Stimulated activated CD8-positive, alpha-beta memory T cell treated with anti-CD3 and anti-CD28 coated beads, Interleukin-2, amount 100 ng/mL, for 1 hour (primary cell): ENCODE measurements at places on chromosomes 12 and 14.

DNA sequence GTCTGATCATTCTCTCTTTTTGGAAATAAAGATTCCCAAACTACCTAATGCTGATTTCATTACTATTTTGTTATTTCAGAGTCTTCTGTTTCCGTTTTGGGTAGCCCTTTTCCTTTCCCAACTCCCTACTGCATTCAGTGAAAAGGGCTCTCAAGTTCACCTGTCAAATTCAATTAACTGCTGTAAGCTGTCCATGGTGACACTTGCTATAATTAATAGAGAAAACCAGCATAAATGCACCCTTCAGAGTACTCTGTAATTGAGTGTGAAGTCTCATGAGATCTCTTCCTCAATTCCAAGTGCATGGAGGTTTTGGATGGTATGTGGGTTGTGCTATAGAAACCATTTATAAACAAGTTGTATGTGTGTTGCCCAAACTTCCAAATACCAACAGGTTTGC, 187.2 kb downstream of the RPL10L start:
- DNase-seq = no peak

DNA sequence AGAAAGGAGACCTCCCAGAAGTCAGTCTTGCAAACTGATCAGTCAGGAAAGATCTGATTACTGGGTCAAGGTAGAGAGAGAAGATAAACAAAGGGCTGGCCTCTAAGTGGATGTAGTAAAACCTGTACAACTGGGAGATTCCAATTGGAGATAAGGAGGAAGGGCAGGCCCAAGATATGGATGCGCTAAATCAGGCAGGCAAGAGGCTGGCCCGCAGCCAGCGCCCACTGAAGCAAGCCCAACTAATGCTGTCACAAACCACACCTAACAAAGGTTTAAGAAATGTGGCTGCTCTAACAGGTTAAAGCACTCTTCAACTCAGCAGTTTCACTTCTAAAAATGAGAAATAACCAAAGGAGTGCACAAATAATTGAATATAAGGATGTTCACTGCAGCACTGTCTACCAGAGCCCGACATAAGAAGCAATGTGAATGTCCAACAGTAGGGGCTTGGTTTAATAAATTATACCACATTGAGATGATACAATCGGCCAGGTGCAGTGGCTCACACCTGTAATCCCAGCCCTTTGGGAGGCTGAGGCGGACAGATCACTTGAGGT, 4.7 kb downstream of the GLTP start:
- DNase-seq = no peak

- DNase-seq = no peak
These were observed 23.8 kb upstream of the STRAP start for GRCh38 chr12:15858353-15858752.

DNA sequence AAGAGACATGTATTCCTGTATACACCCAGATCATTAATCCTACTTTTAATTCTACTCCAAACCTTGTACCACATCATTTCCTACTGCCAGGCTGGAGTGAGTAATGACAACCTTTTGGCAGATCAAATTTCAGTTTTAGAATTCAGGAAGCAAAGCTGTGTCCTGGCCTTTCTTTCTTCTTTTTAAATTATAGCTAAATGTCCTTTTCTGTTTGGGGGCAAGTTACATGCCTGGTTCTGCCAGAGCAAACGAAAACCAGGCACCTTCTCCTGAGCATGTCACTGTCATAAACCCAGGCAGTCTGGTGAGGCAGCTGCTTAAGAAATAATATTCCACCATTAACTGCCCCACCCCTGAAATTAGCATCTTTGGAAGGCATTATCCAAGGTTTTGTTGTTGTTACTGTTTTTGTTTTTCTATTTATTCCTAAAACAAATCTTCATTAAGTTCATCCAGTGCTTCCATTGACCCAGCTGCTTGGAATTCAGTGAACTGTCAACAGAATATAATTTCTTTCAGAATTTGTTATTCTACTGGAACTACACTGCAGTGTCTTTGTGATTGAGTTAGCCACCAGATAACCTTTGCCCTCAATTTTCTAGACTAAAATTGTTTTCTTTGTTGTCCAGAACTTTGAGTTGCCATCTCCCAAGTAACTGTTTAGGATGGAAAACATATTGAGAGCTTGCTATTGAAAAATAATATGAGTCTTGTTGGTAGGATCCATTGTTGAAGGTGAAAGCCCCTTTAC, 33.2 kb downstream of the SAMD4A start:
- DNase-seq = no peak

GRCh38 chr12:24025153-24025798, 75.8 kb upstream of the SOX5 start:
- no peak for DNase-seq

GRCh38 chr14:65966188-65966587, 520.0 kb upstream of the CCDC196 start:
- DNase-seq = no peak

- DNase-seq = no peak
These were observed 31.1 kb upstream of the CHST11 start for GRCh38 chr12:104425614-104426013.

- DNase-seq = no peak
These were observed 52.3 kb downstream of the ITPK1 start for GRCh38 chr14:93063393-93063792.

- no peak for DNase-seq
These were observed 17.8 kb upstream of the BCL7A start for GRCh38 chr12:122003651-122004611.

GRCh38 chr14:87170179-87170578, 822.8 kb downstream of the GALC start:
- DNase-seq = no peak

DNA sequence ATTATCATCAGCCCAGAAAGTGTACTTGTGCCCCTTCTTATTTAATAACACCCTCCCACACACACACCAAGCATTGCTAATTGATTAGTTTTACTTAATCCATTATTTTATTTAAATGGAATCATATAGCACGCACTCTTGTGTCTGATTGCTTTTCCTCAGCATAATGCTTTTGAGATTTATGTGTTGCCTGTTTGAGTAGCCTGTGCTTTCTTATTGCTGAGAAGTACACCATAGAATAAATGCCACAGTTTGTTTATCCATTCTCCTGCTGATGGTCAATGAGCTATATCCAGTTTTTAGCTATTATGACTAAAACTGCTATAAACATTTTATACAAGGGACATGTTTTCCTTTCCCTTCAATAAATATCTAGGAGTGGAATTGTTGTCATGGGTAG, 409.9 kb upstream of the PDE3A start:
- no peak for DNase-seq

GRCh38 chr12:83954956-83955601, 957.5 kb downstream of the SLC6A15 start:
- DNase-seq = no peak

DNA sequence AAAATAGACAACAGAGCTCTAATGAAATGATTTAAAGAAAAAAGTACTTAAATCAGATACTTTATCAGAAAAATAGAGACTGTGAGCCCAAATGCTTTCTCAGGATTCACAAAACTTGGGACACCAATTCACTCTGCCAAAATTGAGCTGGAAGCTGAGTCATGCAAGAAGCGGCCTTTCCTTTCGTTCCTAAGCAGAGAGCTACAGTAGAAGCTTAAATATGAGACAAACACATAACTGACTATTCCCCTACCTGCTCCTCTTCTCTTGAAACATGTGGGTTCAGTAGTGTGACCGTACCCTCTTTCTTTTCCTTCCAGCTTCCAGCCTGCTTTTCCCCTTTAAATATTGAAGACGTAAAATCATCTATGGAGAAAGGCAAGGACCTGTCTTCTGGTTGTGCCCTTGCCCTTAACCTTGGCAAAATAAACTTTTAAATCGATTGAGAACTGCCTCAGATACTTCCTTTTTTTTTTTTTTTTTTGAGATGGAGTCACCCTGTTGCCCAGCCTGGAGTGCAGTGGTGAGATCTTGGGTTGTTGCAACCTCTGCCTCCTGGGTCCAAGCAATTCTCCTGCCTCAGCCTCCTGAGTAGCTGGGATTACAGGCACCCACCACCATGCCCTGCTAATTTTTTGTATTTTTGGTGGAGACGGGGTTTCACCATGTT, 4.4 kb upstream of the SDS start:
- no peak for DNase-seq

GRCh38 chr12:9660046-9660445, 9.5 kb upstream of the CLEC2D start:
- DNase-seq = no peak

DNA sequence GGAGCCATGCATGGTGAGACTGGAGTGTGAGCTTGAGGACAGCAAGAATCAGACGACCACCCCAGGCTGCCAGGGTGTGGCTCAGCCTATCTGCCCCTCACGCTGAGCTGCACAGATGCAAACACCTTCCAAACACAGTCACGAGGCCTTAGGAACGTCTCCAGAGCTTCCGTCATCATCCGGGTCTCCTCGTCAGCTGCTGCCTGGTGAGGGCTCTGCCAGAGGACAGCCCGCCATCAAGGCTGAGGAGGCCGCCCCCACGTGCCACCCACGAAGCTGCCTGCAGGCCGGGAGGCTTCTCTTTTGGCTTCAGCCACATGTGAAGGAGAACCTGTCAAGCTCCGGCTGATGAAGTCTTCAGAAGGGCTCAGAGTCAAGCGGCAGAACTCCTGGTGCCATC, 13.4 kb downstream of the DDX51 start:
- DNase-seq = no peak

GRCh38 chr14:52258783-52259182, 8.7 kb upstream of the PTGDR start:
- no peak for DNase-seq

DNA sequence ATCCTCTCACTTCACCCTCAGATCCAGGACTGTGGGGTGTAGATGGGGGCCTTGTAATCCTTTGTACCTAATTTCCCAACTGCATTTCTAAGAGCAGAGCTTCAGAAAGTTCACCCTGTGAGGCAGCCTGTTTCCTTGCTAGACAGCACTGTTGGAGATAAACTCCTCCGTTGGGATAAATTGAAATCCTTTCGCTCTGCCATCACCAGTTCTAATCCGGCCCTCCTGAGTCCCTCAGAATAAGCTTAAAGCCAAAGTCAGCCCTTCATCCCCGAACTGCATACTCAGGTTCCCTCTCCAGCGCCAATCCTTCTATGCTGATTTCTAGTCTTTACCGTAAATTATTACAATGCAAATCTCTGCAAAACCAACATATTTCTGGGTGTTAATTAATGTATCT, 114.7 kb downstream of the PRMT8 start:
- DNase-seq = no peak

- DNase-seq = no peak
These were observed 84.3 kb upstream of the TTC7B start for GRCh38 chr14:90900476-90901083.

DNA sequence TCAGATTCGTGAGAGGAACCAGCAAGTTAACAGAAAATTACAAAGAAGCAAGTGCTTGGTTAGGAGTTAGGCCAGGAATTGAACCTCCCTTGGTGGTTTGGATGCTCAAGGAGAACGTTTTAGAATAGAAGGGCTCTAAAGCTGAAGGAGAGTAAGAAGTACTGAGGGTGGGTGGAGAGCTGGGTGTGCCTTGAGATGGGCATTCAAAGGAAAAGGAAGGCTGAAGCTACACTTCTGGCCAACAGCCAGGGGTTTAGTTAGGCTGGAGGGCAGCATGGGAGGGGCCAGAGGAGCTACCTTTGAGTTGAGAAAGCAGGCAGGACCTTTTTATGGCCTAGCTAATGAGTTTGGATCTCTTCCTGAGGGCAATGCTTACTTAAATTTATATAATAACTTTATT, 421.2 kb downstream of the CCDC91 start:
- no peak for DNase-seq

GRCh38 chr12:103956509-103957027, 9.1 kb upstream of the TDG start:
- no peak for DNase-seq

GRCh38 chr12:56529656-56530055, 8.0 kb downstream of the RBMS2 start:
- DNase-seq = no peak

GRCh38 chr14:101877766-101878165, 86.6 kb upstream of the DYNC1H1 start:
- DNase-seq = no peak

GRCh38 chr12:72612171-72612570, 340.0 kb downstream of the TRHDE start:
- DNase-seq = no peak

- no peak for DNase-seq
These were observed 326.6 kb downstream of the BTG1 start for GRCh38 chr12:91819132-91819447.

GRCh38 chr14:105746124-105746514, 219.7 kb downstream of the TMEM121 start:
- DNase-seq = no peak

GRCh38 chr12:5972387-5972786, 27.3 kb upstream of the ANO2 start:
- no peak for DNase-seq

GRCh38 chr12:101557094-101557493, 37.7 kb upstream of the MYBPC1 start:
- DNase-seq = no peak

DNA sequence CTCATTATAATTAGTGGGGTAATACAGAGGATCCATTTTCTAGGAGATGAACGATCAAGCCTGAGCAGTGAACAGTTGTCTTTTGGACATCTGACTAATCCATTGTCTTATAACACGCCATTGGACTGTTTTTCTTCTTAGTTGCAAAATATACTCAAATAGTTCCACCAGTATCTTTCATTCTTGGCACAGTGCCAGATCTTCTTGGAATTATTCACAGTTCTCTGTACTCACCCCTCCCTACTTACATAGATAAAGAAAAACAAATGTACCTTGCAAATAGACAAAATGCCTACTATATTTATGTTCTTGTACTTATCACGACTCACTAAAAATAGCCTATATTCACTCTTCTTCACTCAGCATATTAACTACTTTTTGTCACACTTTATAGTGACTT, 3.8 kb downstream of the CBLN3 start:
- DNase-seq = no peak

DNA sequence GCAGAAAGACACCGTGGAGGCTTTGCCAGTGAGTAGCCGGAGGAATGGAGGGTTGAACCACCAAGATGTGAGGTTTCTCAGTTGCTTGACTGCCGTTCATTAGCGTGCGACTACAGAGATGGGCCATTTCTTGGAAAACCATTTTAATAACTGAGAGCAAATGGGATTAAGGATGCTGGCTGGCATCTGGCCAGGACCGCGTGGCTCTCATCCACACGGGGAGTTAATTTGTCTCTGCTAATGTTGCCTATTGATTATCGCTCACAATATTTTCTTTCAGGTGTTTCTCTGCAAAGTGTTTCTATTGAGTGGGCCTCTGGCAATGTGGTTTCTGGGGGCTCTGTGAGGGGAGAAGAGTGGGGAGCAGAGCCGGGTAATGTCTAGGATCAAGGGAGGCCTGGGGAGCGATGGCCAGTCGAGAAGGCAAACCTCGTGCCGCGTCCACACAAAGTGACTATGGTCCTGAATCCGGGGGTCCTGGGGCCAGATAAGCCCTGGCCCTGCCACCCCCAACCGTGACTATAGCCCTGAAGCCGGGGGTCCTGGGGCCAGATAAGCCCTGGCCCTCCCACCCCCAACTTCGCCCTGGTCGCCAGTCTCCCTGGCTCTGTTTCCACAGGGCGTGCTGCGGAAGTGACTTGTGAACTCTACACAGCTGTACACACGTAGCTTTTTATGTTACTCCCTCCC, 110.6 kb downstream of the PRMT8 start:
- DNase-seq = no peak
